ENCODE measurements at places on chromosomes 13 and 19.

DNA sequence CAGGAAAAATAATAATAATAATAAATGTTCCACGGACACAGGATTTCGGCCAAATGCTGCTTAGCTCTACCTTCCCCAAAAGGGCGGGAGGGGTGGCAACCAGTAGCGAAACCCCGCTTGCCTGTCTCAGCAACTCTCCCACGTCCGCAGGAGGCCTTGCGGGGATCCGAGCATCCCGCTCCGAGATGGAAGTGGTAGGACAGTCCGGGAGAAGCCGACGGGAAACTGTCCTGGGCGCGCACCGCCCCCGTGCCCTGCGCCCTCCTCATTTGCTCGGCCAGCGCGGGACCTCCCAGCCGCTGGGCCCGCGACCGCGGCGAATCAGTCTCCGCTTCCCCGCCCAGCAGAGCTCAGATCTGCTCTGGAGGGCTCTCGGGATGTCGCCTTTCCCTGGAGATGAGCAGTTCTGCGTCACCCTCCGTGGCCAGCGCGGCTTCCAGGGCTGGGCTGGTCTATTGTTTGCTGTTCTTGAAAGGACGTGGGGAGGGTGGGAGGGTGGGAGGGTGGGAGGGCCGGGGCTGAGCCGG is 48.9 kb upstream of the PABPC3 start:
- peak; percentile 48 for DNase-seq

- DNase-seq, result no peak
Measured at GRCh38 chr19:38875656-38876395, 2.2 kb downstream of the RINL start.

- DNase-seq, result peak; percentile 51
Measured at GRCh38 chr19:33406521-33407139, 33.1 kb downstream of the CEBPG start.

DNA sequence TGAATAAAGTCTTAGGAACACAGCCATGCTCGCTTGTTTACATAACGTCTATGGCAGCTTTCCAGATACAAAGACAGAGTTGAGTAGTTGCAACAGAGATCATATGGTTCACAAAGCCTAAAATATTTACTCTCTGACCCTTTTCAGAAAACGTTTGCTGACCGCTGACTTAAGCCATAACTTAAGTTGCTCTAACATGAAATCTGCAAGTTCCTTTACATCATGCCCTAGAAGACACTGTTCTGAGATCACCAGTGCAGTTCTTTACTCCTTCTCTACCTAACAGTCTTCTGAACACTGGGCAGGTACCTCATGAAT is 166.4 kb downstream of the DCLK1 start:
- DNase-seq, result peak; percentile 57

DNA sequence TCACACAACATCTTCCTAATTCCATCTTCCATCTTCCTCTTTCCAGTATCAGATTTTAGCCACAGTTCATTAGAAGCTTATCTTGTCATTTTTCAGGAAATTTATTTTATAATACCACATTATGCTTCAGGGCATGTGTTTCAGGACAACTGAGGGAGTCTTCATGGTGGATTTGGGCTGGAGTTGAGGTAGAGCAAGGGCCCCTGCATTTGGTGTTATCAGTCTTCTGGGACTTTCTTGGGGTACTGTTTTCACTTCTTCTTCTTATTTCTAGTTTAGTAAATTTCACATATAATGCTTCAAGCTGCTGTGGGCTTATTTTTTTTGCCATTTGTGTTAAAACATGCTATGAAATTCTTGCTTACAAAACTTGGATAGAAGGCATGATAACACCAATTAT is 188.7 kb downstream of the LHFPL6 start:
- no peak for DNase-seq

DNA sequence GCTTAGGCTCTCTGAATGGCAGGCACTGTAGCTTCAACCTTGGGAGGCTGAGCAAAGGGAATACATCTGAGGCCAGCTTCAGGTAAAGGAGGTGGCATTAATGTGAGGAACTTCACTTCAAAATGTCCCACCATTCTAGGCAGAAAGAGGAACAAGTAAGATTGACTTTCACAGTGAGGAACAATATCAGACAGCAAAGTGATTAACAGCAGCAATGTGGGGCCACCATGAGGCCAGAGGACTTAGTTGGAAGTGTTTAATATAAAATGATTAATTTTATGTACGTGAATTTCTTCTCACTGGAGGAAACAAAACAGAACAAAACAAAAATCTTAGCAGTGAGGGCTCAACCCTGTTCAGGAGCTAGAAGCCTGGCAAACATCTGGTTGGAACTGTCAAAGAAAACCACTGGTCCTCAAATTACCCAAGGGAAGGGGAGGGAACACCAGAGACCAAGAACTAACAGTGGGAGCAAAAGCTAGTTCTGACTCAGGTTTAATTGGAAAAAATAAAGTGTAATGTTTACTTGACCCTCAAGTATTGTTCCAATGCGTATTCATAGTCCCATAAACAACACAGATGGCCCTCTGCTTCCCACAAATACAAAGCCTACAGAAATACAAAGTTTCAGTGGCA is 43.9 kb upstream of the FRY start:
- DNase-seq, result no peak

DNA sequence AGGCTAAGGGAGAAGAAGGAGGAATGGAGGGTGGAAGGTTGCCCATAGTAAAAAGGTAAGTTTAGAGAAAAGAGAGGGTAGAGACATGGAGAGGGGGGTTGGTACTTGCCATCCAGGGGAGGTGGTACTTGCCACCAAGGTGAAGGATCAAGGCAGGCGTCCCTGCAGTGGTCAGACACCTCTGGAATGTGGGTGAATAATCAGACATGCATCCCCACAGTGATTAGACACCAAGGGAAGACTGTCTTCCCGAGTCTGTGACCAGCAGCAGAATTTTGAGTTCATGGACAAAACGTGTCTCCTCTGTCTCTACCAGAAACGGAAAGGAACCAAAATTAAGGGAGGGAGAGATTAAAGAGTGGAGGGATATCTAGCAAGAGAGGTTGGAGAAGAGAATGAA is 27.1 kb upstream of the IGFL1 start:
- DNase-seq, result no peak

DNA sequence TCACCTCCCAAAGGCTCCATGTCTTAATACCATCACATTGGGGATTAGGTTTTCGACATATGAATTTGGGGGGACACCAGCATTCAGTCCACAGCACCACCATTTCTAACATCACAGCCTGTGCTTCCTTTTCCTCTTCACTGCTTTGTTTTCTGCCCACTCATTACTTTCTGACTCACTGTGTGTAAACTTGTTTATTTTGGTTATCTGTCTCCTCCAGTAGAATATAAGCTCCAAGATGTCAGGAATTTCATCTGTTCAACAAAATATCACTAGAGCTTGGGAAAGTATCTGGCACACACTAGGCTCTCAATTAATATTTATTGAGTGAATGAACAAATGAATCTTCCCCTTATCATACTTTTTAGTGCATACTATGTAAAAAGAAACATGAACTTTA is 152.0 kb downstream of the NUFIP1 start:
- peak; percentile 55 for DNase-seq

GRCh38 chr13:80166352-80166751 is 174.6 kb downstream of the SPRY2 start:
- no peak for DNase-seq

DNA sequence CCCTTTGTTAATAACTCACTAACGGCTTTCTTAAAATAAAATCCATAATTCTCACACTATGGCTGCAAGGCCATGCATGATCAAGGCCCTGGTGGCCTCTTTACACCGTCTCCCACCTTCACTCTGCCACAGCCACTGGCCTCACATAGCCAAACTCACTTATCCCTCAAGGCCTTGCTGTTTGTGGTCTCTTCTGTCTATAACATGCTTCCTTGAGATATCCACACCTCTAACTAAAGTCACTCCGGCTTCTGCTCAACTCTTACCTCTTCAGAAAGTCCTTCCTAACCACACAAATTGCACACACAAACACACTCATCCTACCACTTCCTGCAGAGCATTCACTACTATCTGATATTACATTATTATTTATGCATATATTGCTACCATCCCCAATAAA is 262.5 kb downstream of the DIAPH3 start:
- no peak for DNase-seq

DNA sequence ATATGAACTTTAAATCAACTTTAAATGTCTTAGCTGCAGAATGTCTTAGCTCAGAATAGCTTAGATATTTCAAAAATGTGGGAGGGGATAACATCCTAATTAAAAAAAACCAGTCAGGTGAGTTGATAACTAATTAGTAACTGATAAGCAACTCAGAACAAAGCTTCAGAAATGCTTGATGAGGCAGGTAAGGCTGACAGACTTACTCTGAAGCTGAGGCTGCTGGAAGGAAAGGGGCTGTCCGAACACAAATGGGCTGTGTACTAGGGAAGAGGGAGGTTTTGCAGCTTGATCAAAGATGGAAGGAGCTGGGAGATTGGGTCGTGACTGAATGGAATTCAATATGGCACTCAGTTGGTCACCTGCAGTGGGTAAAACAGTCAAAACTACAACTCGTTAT is 91.2 kb upstream of the FBXL3 start:
- no peak for DNase-seq

DNA sequence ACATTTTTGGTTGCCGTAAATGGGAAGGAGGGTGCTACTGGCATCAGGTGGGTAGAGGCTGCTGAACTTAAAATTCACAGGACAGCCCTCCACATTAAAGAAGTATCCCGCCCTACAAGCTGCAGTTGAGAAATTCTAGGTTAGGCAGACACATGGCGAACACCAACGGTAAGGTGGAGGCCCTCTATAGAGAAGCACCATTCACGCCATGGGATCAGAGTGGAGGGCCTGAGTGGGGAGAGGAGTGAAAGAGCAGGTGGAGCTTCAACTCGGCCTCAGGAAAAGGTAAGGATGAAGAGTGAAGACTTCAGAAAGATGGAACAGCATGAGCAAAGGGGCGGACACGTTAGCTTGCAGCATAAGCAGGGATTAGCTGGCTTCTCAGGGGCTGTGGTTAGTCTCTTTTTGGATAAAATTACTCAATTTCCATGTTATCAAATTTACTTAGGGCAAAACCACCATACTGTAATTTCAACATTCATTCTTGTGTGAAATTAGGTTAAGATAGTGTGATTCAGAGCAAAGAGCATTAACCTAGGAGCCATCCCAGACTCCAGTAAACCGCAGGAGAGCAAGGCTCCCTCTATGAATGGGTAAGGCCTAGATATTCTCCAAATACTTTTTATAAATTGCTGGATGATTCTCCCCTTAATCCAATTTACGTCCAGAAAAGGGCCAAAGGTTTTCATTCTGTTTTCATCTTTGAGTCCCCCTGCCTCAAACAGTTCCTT is 1.2 kb downstream of the EEF1AKMT1 start:
- peak; percentile 4 for DNase-seq

DNA sequence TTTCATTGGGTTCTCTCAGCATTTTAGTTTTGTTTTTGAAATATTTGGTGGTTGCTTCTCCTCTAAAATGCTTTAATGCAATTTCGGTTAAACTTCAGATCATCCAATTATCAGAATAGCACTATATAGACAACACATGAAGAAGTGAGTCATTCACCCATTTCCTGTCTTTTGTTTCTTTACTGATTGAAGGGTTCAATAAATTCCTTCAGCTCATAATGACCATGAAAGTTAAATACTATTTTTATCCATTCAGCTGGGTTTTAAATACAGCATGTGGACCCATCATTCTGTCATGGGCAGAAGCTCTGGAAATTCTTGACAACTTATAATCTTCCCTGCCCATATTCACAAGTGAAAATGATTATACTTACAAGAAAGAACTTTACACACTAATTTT is 187.2 kb downstream of the ITGBL1 start:
- peak; percentile 36 for DNase-seq

DNA sequence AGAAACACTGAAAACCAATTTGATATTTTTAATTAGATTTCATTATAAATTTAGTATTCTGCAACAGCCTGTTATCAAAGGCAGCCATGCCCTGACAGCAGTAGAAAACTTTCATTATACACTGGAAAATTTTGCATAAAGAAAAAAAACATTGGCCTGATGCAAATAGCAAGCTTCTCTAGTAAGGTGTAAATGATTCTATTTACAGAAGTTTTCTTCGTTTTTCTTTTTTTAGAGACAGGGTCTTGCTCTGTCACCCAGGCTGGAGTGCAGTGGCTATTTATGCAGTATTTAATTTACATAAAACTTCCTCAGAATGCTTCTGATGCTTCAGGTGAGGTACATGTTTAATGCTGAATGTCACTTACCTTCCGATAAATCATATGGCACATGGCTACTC is 67.0 kb downstream of the ABCC4 start:
- DNase-seq, result no peak

DNA sequence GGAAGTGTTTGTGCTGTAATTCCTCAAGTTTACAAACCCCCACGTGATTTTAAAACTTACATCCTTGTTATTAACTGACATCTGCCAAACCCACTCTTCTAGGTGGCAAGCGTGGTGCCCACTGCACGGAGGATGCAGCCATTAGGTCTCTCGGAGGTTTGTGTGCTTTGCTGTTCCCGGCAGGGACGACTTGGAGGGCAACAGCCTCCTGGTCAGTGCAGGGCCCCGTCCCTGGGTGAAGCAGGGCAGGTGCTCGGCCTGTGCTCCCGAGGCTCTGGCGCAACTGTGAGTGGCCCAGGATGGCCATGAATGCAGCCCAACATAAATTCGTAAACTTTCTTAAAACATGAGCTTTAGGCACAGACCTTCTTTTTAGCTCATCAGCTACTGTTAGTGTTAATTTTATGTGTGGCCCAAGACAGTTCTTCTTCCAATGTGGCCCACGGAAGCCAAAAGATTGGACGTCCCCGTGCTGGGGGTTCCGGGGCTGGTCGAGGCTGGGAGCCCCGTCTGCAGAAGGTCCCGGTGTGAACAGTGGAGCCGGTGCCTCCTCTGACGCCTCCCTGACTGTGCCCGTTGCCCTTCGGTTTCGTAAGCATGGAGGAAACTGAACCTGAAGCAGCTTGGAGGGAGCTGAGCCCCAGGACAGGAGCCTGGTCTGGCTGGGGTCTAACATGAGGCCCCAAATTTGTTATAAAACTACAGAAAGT is 11.9 kb downstream of the GAS6 start:
- no peak for DNase-seq

- no peak for DNase-seq
Measured at GRCh38 chr13:42028113-42028799, 20.2 kb upstream of the DGKH start.

DNA sequence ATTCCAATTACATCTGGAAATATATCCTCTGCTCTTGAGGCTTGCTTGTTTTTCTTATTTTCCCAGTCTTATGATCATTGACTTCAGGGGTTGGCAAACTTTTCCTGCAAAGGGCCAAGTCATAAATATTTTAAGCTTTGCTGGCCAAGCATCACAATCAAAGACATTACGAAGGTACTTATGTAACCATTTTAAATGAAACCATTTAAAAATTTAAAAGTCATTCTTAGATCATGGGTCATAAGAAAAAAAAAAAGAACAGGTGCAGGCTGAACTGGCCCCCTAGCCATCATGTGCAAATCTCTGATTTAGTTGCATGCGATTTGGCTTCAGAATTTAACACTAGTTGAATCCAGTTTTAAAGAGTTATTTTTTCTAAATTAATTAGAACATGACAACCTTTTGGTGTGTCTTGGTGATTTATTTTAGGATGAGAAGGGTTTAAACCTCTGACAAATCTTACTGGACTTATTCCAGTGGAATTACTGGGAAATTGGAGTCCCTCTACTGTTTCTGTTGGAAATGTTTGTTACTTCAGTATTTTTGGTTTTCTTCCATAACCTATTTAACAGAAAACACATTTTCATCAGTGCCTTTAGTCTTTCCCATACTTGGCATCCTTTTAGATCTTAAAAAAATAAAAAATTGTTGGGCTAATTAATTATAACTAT is 148.1 kb downstream of the NHLRC3 start:
- DNase-seq, result no peak

All from EL (cell line).